ENCODE measurements at places on chromosomes 5 and 9. TPM values are rescaled to one million over a fixed set of nuclear protein-coding genes. Genes with fewer than 3 reads are reported as not detected.

DNA sequence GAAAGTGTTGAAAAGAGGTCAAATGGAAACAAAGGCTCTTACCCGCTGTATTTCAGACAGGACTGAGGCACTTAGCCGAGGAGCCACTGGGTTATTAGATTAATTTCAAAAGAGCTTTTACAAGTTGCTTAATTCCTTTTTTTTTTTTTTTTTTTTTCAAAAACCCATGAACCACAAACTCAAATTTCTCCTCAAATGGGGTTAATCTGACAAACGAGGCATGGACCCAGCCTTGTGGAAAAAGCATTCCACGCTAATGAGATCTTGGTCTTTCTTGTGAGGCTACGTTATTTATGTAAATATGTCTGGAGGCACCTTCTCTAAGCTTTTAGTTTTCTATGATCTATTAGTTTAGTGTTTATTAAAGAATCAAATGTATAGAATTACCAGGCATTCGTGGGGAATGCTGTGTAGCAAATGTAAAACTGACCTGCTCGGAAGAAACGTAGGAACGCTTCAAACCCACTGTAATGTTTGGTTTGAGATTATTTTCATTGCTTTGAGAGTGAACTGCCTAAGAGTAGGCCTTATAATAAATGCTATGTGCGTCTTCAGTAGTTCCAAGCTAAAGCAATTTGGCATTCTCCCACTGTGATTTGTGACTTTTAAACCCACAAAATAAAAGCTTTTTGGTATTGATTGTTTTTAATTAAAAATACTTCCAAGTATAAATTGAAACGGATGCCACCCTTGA is 134.7 kb downstream of the CDH6 start:
- DNase-seq: no peak

- no peak for DNase-seq
These were observed 46.6 kb downstream of the ARHGAP26 start for GRCh38 chr5:142816531-142817430.

ERAP2 gene
- 103 TPM for total RNA-seq

ACOT12 gene
- total RNA-seq: 1.1 TPM

DNA sequence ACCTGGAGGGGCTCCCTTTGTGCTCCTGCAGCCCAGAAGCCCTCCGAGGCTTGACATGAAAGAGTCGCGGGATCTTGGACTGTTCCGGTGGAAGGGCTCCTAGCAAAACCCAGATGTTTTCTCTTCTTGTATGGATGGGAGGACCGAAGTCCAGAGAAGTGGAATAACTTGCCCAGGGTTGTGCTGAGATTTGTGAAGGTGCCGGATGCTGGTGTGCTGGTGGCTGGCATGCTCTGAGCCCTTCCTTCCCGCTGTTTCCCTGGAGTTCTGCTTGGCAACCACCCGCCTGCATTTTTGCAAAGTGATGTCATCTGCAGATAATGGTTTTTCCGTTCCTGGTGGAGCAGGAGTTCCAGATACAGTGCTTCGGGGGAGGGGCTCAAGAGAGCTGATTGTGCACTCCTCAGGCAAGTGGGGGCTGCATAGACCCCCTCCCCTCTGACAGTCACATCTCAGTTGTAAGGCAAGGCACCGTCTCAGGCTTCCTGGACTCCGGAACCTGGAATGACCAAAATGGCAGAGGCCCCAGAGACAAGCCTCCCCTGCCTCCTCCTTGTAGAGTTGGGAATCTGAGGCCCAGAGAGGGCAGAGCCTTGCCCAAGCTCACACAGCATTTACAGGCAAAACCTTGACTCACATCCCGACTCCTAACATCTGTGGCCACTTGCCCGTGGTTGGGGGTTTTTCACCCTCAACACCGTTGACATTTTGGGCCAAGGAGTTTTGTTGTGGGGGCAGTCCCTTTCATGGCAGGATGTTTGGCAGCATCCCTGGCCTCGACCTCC is 157.0 kb downstream of the RGS3 start:
- DNase-seq: no peak

GRCh38 chr5:40124367-40124766 is 555.3 kb upstream of the PTGER4 start:
- DNase-seq: no peak

DNA sequence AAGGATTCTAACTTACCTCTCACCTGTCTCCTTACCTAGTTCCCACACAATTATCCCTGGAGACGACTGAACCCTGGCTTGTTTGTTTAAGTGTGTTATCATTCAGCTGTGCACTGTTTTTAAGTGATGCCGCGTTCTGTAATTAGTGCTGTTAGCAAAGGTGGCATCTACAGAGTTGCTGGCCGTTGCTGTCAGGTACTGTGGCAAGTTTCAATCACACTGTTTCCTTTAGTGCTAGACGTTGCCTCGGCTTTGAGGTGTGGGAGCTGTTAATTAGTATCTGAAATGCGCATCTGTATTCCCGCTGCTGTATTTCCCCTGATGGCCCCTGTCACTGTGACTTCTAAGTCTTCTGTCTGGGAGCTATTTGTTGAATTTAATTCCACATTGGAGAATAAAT is 193.8 kb upstream of the GAS1 start:
- no peak for DNase-seq

ZFP2 gene
- total RNA-seq: 1.0 TPM

DNA sequence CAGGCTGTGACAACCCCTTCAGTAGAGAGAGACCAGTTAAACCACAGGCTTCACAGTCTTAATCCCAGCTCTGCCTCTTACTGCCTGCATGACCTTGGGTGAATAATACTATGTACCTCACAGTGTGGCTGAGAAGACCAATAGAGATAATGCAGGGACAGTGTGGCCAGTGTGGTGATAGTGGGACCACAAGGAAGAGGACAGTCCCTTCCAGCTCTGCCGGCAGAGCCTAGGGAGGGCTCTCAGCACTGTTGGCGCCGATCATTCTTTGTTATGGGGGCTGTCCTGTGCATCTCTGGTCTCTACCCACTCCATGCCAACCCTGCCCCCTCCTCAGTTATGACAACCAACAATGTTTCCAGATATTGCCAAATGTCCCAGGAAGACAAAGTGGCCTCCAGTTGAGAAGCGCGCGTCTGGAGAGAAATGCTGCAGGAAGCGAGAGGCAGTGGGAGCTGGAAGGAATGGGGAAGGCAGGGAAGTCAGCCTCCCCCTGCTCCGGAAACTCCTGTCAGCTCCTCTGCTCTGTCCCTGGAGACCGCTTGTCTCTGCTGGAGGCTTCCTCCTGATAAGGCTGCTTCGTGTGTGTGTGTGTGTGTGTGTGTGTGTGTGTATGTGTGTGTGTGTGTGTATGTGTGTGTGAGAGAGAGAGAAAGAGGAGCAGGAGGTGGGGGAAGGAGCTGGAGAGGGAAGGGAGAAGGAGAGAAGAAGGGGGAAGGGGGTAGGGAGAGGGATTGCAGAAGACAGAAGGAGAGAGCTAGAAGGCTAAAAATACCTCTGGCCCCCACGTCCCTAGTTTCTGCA is 31.8 kb upstream of the FABP6 start:
- no peak for DNase-seq

- DNase-seq: no peak
These were observed 1.3 kb downstream of the IRX2 start for GRCh38 chr5:2750026-2750757.

- no peak for DNase-seq
These were observed 56.4 kb upstream of the RPL26L1 start for GRCh38 chr5:172902497-172903472.

DNA sequence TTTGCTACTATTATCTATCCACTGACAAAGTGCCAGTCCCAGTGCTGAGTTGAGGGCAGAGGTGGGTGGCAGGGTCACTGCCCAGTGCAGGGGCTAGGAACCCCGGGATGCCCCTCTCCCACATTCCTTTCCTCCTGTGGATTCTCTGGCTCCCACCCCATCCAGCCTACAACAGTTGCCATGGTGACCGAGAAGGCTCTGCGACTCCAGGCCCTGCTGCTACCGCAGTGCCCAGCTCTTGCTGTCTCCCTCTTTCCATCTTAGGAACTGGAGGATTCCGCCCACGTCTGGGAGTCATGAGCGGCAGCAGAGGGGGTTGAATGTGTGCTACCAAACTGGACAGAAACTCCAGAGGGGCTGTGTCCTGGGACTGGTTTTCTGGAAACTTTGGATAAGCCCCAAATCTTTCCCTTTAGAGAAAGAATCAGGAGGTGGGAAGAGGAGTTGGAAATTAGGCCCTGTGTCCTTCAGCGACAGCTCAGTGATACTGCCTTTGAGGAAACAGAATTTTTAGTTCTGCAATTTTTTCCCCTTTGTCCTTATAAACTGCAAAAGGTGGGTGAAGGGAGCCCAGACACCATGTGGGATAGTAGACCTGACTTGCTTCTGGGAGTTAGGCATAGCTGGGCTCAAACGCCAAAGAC is 20.7 kb upstream of the C5orf47 start:
- no peak for DNase-seq

GRCh38 chr5:142053426-142054151 is 40.8 kb upstream of the GNPDA1 start:
- DNase-seq: no peak

TMOD1 gene
- total RNA-seq: 1.2 TPM

DNA sequence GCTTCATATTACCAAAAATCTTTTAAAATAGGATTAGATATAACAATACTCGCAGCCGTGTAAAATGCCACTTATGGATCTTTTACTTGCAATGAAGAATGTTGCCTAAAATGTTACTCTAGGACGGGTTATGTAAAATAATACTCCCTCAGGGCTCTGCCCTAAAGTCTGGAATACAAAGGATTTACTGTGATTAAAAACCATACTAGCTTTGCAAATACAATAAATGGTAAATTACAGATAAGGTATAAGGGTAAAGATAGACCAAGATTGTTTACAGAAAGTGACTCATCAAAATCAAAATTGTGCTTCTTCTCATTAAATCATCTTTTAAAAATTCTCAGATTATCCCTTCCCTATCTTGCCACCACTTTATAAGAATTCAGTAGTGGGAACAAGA is 163.6 kb downstream of the MEF2C start:
- DNase-seq: no peak

GRCh38 chr5:141641634-141642267 is 5.0 kb downstream of the RELL2 start:
- DNase-seq: no peak

DNA sequence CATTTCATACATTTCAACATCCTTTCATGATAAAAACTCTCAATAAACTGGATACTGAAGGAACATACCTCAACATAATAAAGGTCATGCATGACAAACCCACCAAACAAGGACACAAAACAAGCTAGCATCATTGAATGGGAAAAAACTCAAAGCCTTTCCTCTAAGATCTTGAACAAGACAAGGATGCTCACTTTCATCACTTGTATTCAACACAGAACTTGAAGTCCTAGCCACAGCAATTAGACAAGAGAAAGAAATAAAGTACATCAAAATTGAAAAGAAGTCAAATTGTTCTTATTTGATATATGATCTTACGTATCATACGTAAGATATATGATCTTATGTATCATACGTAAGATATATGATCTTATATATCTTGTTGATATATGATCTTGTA is 5.3 kb downstream of the MRPL50 start:
- no peak for DNase-seq

GRCh38 chr5:477247-477646 is 34.3 kb downstream of the EXOC3 start:
- no peak for DNase-seq

IFT74 gene
- 8.0 TPM for total RNA-seq

DNA sequence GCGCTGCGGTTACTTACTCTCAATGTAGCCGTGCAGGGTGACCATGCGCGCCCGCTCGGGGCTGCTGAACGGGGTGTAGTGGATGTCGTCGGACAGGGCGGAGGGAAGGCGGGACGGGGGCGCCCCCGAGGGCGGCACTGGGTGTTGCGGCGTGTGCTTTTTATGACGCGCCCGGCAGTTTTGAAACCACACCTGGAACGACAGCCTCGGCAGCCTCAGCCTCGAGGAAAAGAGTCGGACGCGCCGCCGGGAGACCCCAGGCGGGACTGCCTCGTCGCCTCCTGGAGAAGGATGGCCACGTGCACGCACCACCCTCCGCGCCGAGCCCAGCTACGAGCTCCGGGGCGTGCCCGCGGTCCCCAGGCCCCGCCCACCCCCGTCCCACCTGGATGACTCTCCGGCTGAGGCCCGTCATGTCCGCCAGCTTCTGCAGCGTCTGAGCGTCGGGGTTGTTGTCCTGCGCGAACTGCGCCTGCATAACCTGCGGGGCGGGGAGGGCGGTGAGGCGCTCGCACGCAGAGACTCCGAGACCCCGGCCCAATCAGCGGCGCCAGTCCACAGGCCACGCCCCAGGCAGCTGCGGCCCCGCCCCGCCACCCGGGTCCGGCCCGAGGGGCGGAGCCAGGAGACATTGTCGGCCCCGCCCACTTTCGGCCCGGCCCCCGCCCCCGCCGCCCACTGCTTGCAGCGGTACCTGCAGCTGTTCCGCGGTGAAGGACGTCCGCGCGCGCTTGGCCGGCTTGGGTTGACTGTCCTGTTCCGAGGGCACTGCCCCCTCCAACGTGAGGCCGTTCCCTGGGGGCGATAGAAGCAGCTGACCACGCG is 15.0 kb downstream of the LHX6 start:
- peak; percentile 28 for DNase-seq

- no peak for DNase-seq
These were observed 109.8 kb upstream of the TBC1D2 start for GRCh38 chr9:98365227-98365669.

BTNL8 gene
- total RNA-seq: not detected

DNA sequence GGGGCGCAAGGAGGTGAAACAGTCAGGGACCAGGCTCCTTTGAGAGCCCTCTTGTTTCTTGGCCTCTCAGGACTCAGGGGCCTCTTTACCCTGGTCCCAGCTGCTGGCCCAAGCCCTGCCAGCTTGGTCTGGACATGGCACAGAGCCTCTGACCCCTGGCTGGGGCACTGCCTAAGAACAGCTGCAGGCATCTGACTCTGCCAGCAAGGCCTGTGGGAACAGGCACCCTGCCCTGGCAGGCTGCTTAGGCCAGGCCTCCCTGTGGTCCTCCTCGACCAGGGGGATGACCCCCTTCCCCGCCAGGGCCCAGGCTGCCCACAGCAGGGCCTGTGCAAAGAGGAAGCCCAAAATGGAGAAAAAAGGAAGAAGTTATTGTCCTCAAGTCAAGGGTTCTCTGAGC is 25.5 kb downstream of the OLFML2A start:
- no peak for DNase-seq

DNA sequence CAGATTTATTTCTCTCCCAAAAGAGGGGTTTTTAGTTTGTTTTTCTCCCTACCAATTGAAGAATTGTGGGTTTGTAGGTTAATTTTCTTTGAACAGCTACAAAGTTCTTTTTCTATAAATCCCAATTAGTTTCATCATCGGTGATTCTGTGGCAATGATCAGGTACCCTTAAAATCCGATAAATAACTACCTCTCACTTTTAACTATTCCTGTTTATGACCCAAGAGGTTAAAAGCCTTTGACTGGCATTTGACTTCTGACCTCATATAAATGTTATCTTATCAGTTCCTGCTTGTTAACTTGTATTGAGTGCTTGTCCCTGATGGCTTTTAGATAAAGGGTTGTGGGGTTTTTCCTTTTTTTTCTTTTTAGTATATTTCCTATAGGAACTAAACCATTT is 124.4 kb upstream of the TMEM161B start:
- DNase-seq: no peak

- no peak for DNase-seq
These were observed at the start of gene PCDHGA12 for GRCh38 chr5:141430332-141431113. Gene PCDHGA12 (plus strand): TSS chr5:141430507. CDS start chr5:141430760, 253 bp downstream.
